Posterior cingulate gyrus (tissue), 11 donors: ENCODE measurements at places on chromosomes 16 and 17.

GRCh38 chr16:11333702-11334101, 11.6 kb upstream of the RMI2 start:
- no peak for DNase-seq

DNA sequence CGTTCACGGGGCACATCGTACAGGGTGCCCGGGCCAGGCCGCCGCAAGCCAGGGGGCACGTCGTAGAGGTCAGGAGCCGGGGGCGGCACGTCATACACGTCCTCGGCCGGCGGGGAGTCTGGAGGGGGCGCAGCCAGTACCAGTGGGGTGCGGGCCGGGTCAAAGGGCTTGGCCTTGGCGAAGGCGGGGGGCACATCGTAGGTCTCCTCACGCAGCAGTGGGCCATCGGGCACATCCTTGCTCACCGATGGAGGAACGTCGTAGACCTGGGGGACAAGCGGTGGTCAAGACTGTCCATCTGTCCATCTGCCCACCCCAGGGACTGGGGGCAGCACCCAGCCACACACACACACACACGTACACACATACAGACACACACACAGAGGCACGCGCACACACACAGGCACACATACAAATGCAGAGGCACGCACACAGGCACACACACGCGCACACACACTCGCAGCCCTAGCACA, 15.7 kb downstream of the BCAR1 start:
- no peak for DNase-seq

DNA sequence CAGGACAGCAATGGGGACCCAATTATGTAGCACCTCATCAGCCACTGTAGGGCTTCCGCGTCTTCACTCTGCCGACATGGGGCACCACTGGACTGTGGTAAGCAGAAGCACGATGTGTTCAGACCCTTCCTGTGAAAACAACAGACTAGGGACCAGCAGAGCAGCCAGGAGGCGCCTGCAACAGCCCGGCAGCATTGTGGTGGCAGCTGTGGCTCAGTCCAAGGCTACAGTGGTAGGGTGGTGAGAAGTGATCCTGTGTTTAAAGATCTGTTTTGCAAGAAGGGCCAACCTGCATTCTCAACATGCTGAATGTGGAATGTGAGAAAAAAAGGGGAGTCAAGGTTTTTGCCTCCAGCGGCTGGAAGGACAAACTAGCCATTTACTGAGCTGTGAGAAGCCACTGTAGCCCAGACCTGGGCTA, 80.8 kb downstream of the GAS7 start:
- DNase-seq: no peak

DNA sequence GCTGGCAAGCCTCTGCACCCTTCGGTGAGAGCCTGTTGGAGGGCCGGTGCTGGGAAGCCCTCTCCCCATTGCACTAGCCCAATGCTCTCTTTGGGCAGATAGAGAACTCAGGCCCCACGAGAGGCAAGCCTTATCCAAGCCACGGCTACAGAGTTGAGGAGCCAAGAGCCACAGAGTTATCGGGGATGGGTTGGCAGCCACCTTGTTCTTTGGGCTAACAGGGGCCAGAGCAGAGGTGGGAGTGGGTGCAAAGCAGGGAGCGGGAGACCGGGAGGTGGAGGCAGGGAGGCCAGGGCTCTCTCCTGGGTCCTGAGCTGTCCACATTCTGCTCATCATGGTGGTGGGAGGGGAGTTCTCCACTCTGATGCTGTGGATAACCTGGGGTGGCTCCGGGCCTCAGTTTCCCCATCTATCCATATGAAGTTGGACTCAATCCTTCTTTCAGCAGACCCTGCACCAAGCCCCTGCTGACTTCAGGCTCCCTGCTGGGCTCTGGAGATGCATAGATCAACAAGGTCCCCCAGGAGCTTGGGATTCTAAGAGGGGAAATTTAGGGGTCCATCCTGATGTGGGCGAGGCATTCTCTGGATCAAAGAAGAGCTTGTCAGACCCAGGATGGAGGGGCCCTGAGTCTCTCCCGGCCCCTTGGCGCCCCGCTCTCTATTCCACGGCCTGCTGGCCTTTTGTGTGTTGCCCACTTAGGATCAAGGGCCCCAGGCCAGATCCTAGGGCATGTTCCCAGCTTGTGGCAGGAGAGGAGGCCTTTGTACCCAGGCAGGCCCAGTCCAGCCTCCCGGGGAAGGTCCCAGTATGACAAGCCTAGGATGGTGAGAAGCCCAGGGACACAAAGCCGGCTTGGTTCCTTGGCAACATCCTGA, 557 bp upstream of the CX3CL1 start:
- peak; percentile 60 for DNase-seq

GRCh38 chr17:45172541-45173286, 11.0 kb downstream of the HEXIM2 start:
- DNase-seq: peak; percentile 81

DNA sequence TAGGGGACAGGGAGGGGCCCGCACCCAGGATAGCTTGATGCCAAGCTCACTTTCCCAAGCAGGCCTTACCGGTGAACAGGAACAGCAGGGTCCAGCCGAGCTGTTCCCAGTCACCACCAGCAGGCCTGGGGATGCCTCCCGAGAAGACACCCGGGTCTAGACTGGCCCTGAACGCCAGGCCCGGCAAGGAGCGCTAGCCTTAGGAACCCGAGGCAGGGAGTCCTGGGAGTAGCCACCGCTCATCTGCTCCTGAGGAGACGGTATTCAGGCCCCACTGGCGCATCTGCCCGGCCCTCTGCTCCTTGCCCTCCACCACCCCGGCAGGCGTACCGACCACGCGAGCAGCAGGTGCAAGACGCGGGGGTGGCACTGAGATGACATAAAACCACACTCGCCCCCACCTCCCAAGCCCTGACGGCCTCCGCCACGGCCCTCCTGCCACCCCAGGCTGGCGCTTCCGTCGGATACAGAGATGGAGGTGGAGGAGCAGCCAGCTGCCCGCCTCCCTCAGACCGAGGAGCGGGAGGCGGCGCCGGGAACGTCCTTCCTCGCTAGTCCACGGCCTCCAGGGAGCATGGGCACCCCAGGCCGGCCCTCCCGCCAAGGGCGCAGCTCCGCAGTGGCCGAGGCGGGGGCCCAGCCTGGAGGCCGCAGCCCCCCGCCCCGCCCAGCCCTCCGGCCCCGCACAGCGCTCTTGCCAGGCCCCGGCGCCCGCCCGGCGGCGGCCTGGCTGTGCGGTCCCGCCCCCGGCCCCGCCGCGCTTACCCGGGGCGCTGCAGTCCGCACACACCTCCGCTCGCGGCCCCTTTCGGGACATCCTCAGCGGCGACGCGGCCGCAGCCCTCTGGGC, 661 bp downstream of the GIT1 start:
- DNase-seq: peak; percentile 86
